CD4-positive, alpha-beta T cell treated with Interleukin-6 for 4 hours (primary cell): ENCODE measurements at places on chromosomes 1 and 21.
A peak's percentile ranks its signal among the peaks of the same experiment; 100 is the strongest.

DNA sequence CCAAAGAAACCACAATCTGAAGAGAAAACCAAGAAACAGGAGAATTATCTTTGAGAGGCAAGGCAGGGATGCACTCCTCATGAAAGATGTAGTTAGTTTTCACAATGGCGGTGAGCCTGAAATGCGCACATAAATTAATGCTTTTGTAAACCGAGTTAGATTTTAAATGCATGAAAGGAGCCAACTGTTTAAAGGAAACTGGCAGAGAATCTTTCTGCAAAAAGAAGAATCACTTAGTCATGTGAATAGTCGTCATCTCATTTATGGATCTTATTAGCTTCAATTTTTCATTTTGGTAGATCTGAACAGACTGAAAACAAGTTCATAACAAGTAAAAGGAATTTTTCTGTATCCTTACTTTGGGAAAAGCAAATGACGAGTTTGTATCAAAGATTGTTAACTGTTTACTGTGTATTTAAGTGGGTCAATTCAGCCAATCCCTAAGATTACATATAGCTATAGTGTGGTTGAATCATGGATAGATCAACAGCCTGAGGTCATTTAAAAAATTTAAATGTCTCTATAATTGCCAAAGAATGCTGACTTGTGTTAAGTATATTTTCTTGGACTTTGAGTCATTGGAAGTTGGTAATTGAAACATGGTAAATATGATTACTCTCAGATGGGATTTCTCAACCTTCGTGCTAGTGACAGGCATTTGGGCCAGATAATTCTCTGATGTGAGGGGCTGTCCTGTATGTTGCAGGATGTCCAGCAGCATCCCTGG lies 226.6 kb upstream of the KAZN start:
- DNase-seq: no peak

GRCh38 chr21:46040707-46041106 lies 57.2 kb upstream of the COL6A2 start:
- DNase-seq: no peak

DNA sequence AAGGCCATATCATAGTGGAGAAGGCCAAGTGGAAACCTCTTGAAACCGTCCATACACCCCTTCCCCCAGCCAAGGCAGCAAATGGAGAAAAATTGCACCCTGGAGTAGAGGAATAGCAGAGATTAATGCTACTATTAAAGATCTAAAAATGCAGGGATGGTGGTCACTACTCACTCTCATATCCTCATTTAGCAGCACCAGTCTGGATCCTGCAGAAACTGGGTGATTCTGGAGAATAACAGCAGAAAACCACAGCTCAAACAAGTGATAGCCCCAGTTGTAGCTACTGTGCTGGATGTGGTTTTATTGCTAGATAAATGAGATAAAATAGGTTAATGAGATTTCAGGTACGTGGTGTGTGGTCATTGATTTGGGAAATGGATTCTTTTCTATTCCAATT lies 30.3 kb downstream of the S1PR1 start:
- no peak for DNase-seq

DNA sequence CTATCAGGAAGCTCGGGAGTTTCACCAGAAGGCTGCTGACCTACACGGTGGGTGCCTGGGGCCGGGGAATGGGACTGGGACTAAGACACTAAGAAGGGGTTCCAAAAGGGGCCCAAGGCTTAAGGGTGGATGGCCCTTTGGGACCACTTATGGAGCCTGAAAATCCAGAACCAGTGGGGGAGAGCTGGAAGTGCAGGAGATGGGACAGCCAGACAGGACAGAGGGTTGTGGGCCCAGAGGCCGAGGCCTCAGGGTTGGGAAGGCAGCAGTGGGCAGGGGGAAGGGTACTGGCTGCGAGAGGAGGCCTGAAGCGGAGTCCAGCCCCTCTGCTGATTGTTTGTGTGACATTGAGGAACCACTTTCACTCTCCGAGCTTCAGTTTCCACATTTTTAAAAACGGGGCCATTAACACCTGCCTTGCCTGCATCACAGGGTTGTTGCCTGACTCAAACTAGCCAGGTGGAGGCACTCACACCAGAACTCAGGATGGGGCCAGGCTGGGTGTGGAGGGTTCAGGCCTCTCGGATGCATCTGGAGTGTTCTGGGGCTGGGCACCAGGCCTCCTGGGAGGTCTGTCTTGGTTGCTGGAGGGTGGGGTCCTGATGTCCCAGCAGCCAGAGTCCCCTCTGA lies 3.0 kb downstream of the TTC24 start:
- DNase-seq: peak; percentile 25

GRCh38 chr1:147235822-147236221 lies 6.7 kb upstream of the CHD1L start:
- no peak for DNase-seq

DNA sequence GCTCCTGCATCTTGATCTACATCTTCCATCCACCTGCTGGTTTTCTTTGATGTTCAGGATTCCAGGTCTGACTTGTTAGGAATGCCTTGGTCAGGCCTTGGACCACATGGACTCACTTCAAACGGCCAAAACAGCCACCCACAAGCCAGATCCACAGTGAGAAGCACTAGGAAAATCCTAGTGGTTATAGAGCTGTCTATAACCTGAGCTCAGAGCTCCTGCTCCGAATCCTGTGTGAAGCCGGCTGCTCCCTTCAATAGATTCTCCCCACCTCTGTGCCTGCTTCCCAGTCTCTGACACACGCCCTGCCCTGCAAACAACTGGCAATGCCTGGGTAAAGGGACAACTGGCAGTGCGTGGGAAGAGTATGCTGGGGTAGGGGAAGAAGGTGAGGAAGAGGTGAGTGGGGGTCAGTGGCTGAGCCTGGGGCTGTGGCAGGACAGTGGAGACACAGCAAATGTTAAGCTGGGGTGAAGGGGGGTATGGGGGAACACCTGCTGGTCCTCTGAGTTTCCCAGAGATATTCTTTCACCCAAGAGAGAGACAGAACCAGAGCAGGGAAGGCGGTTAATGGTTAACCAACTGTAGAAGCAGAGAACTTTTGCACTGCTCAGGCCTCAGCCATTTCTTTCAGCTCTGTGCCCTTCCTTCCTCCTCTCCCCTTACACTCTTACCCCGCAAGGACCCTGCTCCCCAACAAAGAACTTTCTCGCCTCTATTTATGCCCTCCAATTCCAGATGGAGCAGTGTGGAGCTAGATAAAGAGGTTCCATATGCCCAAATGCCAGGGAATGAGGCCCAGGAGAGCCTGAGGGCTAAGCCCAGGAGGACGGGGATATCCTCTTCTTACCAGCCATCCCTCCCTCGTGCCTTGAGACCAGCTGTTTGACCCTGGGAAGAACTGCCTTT lies 4.5 kb downstream of the PLXNA2 start:
- no peak for DNase-seq

DNA sequence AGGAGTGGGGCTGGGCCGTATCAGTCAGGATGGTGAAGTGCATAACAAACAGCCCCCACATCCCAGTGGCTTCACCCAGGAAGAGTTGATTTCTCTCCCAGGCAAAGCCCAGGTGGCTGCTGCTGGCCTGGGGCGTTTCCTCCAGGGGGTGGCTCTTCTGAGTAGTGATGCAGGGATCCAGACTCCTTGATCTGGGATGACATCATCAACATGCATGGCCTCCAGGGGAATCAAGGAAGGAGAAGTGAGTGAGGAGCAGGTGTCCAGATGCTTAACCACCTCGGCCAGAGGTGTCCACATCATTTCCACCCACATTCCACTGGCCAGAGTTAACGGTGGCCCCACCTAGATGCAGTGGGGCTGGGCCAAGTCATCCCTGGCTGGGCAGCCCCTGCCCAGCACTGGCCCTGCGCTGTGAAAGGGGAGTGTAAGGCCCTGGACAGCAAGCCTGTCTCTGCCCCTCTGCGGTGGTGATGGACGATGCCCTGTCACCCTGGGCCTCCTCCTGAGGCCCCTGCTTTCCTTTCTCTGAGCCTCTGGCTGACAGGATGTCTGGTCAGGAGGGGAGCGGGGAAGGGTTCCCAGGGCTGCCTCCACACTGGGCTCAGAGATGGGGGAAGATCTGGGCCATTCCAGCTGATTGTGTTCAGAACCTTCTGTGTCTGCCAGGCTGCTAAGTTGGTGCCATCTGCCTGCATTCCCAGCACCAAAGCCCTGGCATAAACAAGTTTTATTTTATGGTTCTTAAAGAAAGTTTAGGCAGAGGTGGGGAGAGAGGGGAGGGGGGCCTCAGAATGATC lies 598.2 kb downstream of the MATN1 start:
- DNase-seq: no peak

DNA sequence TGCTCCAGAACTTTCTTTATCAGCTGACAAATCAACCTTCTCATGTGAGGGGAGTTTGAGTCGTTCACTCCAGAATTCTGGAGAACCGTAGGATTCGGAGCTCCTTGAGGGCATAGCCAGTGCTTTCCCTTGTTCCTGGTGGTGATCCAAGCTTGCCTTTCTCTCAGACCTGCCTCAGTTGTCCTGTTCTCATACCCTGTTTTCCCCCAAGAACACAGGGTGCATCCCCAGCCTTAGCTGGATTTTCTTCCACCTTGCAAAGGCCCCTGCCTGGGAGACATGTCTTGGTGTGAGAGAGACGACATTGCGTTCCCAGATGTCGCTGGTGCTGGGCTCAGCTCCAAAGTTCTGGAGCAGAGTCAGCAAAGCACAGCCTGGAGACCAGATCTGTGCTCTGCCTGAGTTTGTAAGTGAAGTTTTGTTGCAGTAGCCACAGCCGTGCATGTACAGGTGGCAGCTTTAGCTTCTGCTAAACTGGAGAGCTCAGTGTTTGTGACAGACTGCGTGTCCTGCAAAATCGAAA lies 40.0 kb downstream of the ABCG1 start:
- DNase-seq: no peak

GRCh38 chr1:45617618-45618017 lies 6.2 kb downstream of the CCDC17 start:
- DNase-seq: no peak

DNA sequence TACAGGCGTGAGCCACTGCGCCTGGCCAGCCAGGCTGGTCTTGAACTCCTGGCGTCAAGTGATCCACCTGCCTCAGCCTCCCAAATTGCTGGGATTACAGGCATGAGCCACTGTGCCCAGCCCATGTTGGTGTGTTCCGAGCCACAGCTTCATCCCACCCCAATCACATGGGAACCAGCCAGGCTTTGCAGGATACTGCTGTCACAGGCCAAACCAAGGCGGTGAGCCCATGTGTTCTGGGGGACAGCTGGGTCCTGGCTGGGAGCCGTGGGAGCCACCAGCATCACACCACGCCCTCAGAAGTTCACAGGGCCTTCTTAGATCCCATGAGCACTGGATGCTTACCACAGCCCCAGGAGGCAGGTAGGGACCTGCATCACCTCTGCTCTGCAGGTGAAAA lies 56.9 kb downstream of the DHRS3 start:
- no peak for DNase-seq

DNA sequence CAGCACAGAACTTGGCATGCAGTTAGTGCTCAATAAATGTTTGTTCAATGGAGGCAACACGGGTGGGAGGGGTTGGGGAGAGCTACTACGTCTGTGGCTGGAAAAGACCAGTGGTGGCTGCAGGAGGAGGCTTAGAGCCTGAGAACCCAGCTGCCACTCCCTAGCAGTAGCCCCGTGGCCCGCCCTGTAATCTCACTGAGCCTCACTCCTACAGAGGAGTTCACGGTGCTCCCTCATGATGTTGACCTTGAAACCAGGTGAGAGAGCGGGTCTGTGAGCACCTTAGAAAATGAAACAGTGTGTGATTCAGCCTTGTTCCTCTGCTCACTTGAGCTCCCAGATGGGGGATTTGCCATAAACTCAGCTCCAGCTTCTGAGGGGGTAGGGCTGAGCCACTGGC lies 299.6 kb downstream of the NPHP4 start:
- no peak for DNase-seq

DNA sequence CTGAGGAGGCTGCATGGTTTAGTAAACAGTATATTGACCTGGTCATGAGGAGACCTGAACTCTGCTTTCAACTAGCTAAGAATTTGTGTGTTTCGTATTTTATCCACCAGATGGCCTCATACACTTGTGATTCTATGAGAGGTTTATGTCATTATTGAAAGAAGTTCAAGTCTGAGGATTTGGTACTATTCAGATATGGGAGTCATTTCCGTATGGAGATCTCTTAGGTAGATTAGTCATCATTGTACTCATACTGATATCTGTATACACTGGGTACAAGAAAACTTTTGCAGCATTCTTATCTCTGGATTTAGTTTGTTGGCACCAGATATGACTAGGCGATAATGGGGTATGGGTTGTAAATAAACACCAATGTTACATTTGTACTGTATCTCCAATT lies 26.6 kb downstream of the ATF6 start:
- no peak for DNase-seq

- DNase-seq: no peak
These were observed 41.6 kb upstream of the APOBEC4 start for GRCh38 chr1:183694755-183695154.

- DNase-seq: no peak
These were observed 302.1 kb upstream of the SPAG17 start for GRCh38 chr1:118487091-118487490.

DNA sequence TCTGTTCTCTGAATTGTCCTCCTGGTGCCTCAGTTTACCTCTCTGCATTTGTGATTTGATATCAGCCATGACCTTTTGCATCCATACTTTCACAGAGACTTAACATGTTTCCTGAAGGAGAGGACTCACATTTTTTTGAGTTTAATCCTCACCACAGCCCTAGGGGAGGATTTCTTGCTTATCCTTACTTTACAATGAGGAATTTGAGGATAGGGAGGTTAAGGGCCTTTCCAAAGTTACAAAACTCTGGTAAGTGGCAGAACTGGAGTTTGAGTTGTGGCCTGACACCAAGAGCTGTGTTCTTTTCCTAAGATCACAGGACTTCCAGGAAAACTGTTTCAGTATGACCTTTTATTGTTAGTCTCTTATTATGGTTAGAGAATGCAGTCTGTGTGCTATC lies 34.2 kb downstream of the TNFRSF8 start:
- DNase-seq: no peak

DNA sequence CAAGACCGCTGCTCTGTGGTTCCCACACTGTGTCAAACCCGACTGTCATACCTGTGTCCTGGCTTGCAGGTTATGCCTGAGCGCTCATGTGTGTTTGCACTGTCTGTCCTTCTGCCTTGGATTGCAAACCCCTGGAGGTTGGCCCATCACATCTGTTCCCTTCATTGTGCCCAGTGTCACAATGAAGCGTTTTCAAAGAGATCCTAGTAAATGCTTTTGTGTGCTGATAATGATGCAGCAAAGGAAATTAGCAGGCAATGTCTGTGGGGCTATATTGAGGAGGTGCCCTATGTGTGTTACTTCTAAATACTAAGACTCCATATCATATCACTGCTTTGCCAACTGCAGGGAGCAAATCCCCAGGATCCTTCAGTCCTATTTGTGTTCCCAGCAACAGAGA lies 424.4 kb upstream of the NFIA start:
- no peak for DNase-seq

- no peak for DNase-seq
These were observed 185.8 kb downstream of the CHRM3 start for GRCh38 chr1:239572183-239572582.

DNA sequence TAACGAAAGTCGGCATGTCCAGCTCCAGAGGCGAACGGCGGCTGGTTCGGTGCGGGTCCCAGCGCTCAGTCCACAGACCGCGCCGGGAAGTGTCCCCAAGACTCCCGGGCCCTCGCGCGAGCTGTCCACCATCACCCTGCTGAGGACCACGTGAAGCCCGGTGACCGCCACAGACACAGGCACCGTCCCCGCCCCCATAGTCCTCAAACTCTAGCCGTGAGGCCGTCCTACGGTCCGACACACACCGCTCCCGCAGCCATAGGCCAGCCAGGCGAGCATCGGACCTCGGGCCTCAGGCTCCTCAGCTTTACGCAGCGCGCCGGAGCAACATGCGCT lies 535 bp downstream of the SETD4 start:
- DNase-seq: no peak

- no peak for DNase-seq
These were observed 136.1 kb upstream of the IRF2BP2 start for GRCh38 chr1:234745844-234746797.
